ENCODE measurements at places on chromosomes 2 and 18.

DNA sequence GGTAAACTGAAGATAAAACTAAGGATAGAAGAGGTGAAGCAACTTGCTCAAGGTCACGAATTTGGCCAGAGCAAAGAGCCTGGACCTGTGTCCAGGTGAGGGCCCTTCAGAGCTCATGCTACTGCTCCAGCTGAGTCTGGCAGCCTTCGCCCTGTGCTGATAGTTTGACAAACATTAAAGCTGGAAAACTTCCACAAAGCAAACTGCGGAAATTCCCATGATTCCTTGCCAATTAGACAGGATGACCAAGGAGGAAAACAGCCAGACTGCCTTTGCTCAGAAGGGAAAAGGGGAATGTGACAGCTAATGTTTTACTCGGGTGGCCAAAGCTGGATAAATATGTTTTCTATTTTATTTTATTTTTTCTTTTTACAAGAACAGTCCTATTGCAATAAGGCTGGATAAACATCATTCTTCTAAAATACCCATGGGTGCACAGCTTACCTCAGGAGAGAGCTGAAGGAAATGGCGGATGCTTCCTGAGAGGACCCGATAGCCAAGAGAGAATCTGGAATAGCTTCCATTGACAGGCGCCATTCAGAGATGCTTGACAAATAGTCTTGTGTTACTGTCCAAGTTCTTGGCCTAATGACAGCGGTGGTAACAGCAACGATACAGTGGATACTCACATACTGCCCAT is 5.3 kb upstream of the CTAGE1 start:
- DNase-seq = no peak

GRCh38 chr2:120255071-120255470 is 2.4 kb downstream of the RALB start:
- no peak for DNase-seq

DNA sequence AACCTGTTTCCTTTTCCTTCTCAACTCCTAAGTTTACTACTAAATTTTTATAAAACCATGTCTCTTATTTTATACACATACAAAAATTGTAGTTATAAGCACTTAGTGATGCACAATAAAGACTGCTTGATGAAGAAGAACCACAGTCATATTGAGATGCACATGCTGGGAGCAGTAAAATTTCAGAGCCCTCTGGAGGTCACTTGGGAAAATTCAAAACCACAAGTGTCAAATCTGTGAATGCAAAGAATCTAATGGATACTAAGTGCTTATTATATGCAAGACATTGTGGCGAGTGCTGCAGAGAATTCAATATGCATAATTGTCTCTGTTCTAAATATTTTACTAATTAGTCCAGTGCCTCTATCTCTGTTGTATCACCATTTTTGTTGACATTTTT is 180.5 kb downstream of the VWC2L start:
- DNase-seq = no peak

GRCh38 chr18:68181956-68182355 is 533.0 kb downstream of the TMX3 start:
- DNase-seq = no peak

DNA sequence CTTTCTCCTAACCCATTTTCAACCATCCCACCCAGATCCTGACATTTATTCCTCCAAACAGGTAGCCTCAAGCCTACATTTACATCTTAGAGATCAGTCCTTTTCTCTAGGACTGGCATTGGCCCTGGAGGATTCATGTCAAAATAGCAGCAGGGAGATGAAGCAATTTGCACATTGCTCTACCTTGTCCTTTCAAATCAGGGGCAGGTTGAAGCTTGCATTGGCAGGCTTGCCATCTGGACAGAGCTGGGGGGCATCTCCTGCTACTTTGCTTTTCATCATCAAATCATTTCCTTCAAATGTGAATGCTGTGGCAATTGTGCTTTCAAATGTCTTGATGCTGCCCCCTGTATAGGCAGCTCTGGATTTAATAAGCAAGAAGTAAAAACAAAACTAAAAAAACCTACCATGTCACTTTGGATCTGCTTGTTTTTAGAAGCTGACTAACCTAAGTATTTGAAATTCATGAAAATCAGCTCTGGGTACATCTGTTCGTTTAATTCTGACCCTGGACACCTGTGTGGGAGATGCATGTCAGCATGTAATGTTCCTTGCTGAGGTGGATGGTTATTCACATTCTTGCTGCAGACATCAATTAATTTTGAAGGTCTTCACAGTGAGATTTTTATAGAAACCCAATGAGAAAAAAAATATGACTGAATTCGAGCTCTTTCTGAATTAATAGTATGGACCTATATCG is 47.9 kb downstream of the KIF5C start:
- DNase-seq = no peak

GRCh38 chr2:190996338-190996946 is 17.5 kb downstream of the STAT1 start:
- peak; percentile 79 for DNase-seq

- peak; percentile 46 for DNase-seq
Measured at GRCh38 chr18:24136967-24137373, 1.9 kb upstream of the CABYR start.

DNA sequence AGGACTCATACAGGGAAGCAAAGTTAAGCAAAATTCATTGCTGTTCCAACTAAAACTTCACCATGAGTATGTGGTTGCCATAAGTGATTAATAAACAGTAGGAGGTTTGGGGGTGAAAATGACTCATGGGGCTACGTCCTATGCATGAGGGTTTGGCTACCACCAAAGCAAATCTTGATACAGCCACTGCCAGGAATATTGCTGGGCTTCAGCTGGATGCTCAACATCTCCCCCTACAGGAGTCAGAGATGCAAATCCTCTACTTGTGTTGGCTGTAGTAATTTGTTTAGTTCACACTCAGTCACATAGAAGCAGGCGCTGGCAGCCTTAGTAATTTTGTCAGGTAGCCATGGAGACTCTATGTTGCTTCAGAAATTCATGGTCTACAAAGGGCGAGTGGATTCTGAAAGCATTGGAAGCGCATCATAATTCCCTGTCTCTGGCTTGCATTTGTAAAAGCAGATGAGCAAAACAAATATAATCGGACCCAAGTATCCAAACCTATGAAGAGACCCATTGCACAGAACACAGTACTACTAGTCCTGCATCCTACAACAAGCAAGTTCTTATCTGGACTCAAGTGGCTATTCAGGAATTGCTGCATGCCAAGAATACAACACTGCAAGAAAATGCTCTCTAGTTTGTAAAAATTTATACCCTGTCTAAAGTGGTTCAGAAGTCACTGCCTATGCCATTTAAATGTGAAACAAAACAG is 76.0 kb downstream of the CD28 start:
- DNase-seq = peak; percentile 83

DNA sequence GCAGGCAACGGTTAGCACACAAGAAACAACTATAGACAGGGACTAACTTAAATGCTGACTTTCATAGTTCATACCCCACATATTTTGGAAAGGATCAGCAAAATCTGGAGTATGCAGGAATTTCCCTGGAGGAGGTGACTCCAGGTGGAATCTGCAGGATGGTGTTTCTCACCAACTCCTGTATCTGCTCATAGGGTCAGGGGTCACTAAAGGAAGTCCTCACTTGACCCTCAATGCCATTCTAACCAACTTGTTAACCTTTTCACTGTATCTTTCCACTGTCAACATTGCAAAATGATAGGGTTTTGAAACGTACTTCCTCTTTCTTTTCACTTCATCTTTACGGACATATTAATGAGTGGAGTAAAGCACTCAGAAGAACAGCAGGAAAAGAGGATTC is 207.0 kb upstream of the CXCR4 start:
- no peak for DNase-seq

DNA sequence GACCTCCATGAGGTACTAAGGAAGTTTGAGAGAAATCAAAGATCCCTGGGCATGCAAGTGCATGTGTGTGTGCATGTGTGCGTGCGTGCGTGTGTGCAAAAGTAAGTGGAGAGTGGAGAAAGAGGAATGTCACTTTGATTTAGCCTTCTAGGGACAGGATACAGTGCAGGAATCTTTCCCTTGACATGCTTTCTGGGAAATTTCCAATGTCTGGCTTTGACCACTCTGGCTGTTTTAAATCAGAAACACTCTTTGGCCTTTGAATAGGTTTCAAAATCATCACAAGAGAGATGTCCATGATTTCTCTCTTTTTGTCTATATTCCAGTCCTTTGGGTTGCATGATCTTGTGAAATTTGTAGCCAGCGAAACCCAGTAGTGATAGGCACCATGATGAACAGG is 162.0 kb downstream of the ALK start:
- no peak for DNase-seq

GRCh38 chr2:18373081-18373480 is 187.4 kb downstream of the RDH14 start:
- DNase-seq = no peak

DNA sequence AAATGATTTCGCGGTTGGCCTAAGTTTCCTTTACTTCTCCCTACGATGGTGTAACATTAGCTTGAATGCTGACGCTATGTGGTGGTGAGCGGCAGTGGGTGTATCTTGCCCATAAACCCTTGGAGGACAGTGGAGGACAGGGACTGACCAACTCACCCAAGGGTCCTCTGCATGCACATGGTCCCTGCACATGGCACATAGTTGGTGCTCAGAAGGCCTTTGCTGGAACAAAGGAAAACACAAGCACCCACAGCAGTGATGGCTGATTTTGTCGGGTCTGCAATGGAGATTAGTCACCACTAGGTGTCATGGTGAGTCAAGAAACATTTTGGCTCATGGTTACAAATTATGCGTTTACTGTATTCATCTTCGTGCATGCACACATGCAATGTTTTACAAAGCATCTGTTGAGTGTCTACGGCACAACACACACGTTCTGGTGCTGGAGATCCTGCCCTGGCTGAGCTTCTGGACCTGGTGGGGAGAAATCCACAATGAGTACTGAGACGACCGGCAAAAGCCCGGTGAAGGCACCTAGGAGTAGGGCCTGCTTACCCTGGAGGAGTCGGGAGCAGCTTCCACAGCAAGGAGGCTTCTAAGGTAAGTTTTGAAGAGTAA is 44.0 kb downstream of the PDCL3 start:
- peak; percentile 74 for DNase-seq

Measured in GM23338 (cell line).